Osteoblast (primary cell): ENCODE measurements at places on chromosomes 7 and 10. TPM values are rescaled to one million over a fixed set of nuclear protein-coding genes. Genes with fewer than 3 reads are reported as not detected.

- no peak for DNase-seq
These were observed 40.6 kb upstream of the PTPRZ1 start for GRCh38 chr7:121832347-121832746.

- DNase-seq: peak; percentile 81
These were observed 27.9 kb downstream of the BAIAP2L1 start for GRCh38 chr7:98372993-98373392.

- peak; percentile 78 for DNase-seq
These were observed 8.8 kb downstream of the ASB10 start for GRCh38 chr7:151178236-151178635.

DNA sequence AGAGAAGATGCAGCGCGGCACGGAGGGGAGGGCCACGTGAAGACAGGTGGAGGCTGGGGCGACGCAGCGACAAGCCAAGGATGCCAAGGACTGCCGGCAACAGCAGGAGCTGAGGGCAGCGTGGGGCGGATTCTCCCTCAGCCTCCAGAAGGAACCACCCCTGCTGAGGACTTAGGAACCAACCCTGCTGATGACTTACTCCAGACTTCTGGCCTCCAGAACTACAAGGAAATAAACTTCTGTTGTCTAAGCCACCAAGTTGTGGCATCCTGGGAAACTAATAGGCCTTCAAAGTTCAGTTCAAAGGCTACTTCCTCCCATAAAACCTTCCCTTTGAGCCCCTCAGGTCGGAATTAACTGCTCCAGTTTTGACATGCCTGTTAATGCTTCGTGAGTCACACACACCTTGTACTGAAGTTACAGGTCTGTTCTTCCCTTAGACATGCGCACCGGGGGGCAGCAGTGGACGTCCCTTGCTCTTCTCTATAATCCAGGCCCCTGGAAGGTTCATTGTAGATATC is 88.4 kb upstream of the RHEB start:
- DNase-seq: no peak

- DNase-seq: no peak
These were observed 171.9 kb downstream of the NSUN6 start for GRCh38 chr10:18479502-18479901.

GRCh38 chr10:75443362-75443761 is 11.9 kb downstream of the LRMDA start:
- no peak for DNase-seq

- no peak for DNase-seq
These were observed 404.5 kb downstream of the PAXIP1 start for GRCh38 chr7:154598396-154598795.

DNA sequence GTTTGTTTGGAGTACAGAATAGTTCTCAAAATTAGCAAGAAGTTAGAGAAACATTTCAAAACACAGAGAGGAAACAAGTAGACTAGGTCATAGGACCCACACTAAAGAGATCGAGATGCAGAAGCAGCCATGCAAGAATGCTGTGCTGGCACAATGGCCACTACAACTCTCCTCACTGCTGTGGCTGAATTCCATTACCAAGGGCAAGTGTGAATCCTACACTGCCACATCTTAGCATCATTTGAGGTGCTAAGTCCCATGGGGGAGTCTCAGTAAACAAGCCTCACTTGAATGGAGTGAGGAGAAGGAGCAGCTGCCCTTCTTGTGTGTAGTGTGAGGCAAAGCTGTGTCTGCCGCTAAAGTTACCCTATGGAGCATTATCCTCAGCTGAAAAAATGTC is 56.7 kb downstream of the PCLO start:
- no peak for DNase-seq

- no peak for DNase-seq
These were observed 138.3 kb downstream of the BMPER start for GRCh38 chr7:34043461-34044305.

- DNase-seq: no peak
These were observed 10.4 kb upstream of the ZNF485 start for GRCh38 chr10:43595739-43596298.

- DNase-seq: no peak
These were observed 18.4 kb downstream of the SNX13 start for GRCh38 chr7:17921857-17922416.

GRCh38 chr7:44408596-44408995 is 81.9 kb downstream of the NUDCD3 start:
- DNase-seq: no peak

GRCh38 chr10:13100349-13101294 is 659 bp downstream of the OPTN start:
- DNase-seq: peak; percentile 66

DNA sequence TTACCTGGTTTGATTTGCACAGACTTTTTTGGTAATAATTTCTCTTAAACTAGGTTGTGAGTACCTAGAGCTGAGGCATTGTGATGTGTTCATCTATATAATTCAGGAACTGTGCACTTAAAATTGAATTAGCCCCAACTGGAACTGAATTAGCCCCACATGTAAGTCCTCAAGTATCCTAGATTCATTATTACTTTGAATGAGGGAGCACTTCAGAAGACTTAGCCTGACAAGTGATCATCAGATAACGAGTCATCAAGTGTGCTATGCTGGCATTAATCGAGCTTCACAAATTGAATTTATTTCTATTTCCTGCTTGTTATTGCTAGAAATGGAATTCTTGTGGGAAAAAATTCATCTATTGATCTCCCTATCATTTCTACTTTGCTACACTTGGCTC is 323.4 kb upstream of the SEMA3D start:
- DNase-seq: no peak

- no peak for DNase-seq
These were observed 55.1 kb downstream of the CUBN start for GRCh38 chr10:17074541-17074847.

DNA sequence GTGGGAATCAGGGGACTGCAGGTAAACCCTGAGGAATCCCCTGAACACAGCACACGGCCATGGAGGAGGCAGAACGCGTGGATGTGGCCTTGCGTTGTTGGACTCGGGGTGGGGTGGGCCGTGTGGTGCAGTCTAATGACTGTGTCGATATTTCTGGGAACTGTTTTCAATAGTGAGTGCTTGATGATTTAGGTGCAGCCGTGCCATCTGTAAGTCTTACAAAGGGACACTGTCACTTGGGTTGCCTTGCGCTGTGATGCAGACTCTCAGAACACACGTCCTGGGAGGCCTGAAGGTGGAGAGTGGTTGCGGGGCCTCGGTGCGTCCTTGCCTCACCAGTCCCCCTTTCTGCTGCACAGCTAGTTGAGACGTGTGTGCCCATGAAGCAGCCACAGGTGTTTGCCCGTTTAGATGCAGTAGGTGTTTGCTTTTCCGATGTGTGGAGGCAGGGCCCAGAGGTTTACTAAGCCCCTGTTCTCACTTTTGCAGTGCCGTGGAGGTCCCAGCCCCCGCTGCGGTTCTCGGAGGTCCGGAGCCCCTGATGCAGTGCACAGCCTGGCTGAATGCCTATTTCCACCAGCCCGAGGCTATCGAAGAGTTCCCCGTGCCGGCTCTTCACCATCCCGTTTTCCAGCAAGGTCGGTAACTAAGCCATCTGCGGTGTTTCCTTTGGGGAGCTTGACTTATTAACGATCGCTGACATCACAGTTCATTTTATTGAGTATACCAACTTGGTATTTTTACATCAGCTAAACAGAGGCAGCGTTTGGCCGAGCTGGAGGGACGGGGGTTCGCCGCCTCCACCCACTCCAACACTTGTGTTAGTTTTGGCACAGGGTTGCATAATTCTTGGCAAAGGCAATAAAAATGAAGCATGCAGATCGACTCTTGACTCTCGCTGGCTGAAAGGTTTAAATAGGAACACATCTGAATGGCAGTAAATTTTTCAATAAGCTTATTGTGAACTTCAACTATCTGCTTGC is 240.7 kb downstream of the MGMT start:
- DNase-seq: peak; percentile 94

DNA sequence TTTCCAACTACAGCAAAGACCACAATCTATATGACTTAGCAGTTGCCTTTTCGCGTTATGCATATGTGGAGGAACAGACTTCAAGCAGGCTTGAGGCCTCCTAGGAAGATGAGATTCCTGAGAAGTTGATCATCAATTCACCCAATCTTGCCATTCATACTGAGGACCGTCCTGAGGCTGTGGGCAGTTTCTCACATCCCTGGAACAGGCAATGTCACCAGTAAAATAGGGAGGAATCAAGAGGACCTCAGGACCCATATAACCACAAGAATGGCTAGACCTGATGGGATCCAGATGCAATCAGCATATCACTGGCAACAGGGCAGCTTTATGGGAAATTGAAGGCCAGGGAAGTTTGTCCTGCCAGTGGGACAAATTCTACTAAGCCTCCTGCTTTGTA is 17.3 kb downstream of the KDM7A start:
- peak; percentile 66 for DNase-seq

GRCh38 chr10:93445097-93445960 is 36.8 kb downstream of the MYOF start:
- DNase-seq: peak; percentile 87

DNA sequence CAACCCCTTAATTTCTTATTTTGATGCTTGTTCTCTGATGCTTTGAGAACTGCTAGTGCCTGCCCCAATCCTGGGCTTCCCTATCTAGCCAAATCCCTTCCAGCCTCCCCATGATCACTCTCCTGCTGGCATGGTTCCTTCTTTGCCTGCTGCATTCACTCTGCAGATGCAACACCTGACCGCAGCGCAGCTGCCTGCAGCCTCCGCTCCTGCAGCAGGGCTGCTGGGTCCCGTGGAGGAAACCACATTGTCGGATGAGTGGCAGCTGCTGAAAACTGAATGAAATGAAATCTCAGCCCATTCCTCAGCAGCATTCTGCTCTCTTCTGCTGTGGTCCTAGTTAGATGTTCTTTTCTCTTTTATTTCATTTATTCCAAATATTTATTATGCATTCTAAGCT is 320.3 kb downstream of the CCDC3 start:
- no peak for DNase-seq

DNA sequence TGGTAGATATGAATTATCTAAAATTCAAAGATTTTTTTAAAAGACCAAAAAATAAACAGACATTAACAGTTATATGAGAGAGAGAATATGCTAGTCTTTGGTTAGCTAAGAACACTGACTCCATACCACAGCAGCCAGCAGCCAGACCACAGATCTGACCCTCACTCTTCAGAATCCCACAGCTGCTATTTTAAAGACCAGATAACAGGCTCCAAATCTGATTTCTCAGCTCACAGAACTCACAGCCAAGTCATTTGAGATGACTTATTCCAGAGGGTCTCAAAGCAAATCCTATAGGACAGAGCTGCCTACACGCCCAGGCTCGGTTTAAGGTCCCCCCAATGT is 20.4 kb downstream of the NUDCD3 start:
- no peak for DNase-seq

GRCh38 chr10:119782981-119783664 is 57.3 kb downstream of the INPP5F start:
- no peak for DNase-seq

DNA sequence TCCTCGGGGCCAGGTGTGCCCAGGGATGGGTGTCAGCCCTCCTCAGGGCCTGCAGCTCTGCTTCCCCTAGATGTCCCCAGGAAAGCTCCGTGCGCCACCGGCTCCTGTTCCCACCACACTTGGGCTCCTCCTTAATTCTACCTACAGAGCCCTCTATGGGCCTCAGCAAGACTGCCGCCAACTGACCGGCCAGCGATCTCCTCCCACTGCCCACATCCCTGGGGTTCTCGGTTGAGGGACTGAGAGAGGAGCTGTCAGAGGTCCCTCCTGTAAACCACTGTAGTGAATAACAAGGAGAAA is 5.3 kb upstream of the LDB3 start:
- no peak for DNase-seq

DNA sequence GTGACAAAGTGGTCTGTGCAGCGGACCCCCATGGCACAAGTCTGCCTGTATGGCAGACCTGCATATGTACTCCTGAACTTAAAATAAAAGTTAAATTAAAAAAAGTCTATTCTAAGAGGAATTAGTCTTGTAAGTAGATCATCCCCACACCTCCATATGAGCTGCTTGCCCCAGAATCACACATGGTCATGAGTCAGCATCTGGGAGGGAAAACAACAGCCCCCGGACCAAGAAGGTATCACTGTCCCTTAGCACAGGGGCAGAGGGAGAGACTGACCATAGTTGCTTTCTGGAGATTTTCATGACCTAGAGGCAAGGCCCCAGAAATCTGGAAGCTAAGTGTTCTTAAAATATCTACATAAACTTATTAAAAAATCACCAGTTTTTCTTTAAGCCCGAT is 86.6 kb upstream of the PDK4 start:
- no peak for DNase-seq

Gene OPN1SW
- total RNA-seq: not detected in 2 replicates

Gene NKX1-2
- total RNA-seq: not detected in 2 replicates

Gene HECW1
- 2.9 and 6.5 TPM in 2 replicates for total RNA-seq

Gene SLC39A12
- not detected in 2 replicates for total RNA-seq

Gene LRRD1
- 0.29 and 0.36 TPM in 2 replicates for total RNA-seq

Gene ABCA13
- 3.6 and 4.4 TPM in 2 replicates for total RNA-seq

Gene HOXA4
- total RNA-seq: 0.72 and 1.2 TPM in 2 replicates

Gene TFPI2
- total RNA-seq: 8.7 and 10.6 TPM in 2 replicates

Gene RAMP3
- total RNA-seq: not detected in 2 replicates

Gene P4HA1
- 143 and 220 TPM in 2 replicates for total RNA-seq

Gene LUC7L2
- total RNA-seq: 44.2 and 48.9 TPM in 2 replicates

Gene PCBD1
- total RNA-seq: 19.9 and 21.8 TPM in 2 replicates

Gene HEPACAM2
- total RNA-seq: under 0.01 TPM in 1 of 2 replicates, not detected in the other

Gene CRHR2
- not detected in 2 replicates for total RNA-seq

Gene BMPER
- total RNA-seq: 9.7 and 11.2 TPM in 2 replicates

Gene PIP
- total RNA-seq: not detected in 2 replicates

Gene PAPOLB
- total RNA-seq: under 0.01 and 0.36 TPM in 2 replicates
